Activated T-helper 2 cell treated with anti-CD3 and anti-CD28 coated beads, Interferon-gamma antibody, Interleukin-2, Interleukin-4, amounts not matched to agents 10 μg/mL and 5 μg/mL and 100 μg/mL, durations not matched to agents 14 hours and 24 hours and 36 hours (primary cell): ENCODE measurements at places on chromosomes 16 and 17. TPM values are rescaled to one million over a fixed set of nuclear protein-coding genes. Genes with fewer than 3 reads are reported as not detected.

DNA sequence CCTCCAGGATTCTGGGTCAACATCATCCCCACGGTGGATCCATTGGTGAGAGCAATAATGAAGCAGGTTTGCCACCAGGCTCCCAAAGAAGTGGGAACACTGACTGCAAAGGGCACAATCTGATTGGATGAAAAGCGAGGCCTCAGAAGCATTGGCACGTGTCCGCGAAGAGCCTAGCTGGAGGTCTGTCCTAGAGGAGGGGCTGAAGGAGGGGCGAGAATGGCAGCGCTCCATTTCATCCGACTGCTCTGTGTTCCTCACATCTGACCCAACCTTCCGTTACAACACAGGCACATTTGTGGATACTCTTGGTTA lies 79.9 kb downstream of the MRC2 start:
- no peak for DNase-seq

- no peak for DNase-seq
Measured at GRCh38 chr16:75576384-75576811, 10.2 kb downstream of the GABARAPL2 start.

- DNase-seq: no peak
Measured at GRCh38 chr17:18314059-18314730, 599 bp downstream of the TOP3A start.

Gene CBX2
- total RNA-seq: 9.7 and 11.2 TPM in 2 replicates

Gene SYCE1L
- total RNA-seq: 5.4 and 6.2 TPM in 2 replicates
